NCI-H2081 (cell line): ENCODE measurements at places on chromosomes 2 and 18.
A peak's percentile ranks its signal among the peaks of the same experiment; 100 is the strongest.

DNA sequence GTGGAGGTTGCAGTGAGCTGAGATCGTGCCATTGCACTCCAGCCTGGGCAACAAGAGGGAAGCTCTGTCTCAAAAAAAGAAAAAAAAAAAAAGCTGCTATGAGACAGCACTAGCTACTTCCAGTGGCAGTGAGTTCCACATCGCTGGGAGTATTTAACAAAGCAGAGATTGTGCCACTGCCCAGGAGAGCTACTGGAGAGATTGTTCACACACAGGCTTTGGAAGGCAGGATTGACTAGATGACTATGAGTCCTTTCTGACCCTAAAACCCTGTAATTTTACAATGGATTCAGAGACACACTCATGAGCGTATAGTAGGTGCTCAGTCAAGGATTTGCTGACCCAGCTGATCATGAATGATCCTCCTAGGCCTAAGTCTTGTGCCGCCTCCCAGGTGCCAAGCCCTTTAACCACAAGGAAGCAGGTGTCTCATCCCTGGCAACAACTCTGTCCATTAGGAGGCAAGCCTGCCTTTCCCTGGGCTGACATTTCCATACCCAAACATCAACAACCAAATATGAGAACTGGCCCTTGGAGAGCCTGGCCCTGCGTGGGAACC, 45.0 kb upstream of the ODC1 start:
- no peak for DNase-seq

DNA sequence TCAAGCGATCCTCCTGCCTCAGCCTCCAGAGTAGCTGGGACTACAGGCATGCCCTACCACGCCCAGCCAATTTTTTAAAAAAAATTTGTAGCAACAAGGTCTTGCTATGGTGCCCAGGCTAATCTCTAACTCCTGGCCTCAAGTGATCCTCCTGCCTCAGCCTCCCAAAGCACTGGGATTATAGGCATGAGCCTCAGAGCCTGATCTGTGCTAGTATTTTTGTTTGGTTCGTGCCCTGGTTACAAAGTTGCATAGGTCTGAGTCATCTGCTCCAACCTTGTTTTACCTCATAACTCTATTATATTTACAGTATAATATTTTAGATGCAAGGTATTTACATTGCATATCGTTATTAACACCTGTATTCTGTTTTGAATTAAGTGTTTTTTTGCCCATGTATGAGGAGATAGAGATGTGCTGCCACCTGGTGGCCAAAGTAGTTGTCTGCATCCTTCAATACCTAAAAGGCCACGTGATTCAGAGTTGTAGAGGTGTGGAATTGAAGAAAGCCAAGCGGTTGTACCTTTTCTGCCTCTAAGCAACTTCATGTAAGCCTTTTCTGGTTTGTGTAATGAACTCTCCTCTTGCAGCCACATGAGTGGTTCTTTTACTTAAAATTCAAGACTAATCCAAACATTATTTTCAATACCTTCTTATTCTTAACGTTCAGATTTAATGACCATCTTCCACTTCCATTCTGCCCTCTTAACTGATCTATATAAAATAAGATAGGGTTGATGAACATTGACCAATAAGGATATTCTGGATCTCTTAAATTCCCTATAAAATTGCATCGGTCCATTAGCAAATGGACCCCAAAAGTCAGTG, 19.9 kb upstream of the CABYR start:
- peak; percentile 78 for DNase-seq

- DNase-seq: peak; percentile 55
Observed at GRCh38 chr2:201781557-201782051, 871 bp upstream of the ALS2 start.

DNA sequence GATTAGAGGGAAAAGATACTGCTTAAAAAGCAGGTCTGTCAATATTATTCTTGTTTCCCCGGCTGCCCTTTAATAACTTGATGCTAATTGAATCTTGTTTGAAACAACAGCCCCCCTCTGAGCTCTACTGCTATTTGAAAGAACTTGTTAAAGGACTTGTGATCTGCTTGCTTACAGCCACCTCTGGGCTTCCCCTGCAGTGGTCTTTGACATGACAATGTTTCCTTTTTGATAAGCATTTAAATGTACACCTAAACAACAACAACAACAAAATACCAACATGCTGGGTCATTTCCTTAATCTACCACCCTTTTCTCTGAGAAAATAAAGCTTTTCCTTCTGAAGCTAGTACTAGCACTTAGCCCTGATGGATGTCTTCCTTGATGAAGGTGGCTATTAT, 3.9 kb downstream of the HOXD1 start:
- DNase-seq: no peak

DNA sequence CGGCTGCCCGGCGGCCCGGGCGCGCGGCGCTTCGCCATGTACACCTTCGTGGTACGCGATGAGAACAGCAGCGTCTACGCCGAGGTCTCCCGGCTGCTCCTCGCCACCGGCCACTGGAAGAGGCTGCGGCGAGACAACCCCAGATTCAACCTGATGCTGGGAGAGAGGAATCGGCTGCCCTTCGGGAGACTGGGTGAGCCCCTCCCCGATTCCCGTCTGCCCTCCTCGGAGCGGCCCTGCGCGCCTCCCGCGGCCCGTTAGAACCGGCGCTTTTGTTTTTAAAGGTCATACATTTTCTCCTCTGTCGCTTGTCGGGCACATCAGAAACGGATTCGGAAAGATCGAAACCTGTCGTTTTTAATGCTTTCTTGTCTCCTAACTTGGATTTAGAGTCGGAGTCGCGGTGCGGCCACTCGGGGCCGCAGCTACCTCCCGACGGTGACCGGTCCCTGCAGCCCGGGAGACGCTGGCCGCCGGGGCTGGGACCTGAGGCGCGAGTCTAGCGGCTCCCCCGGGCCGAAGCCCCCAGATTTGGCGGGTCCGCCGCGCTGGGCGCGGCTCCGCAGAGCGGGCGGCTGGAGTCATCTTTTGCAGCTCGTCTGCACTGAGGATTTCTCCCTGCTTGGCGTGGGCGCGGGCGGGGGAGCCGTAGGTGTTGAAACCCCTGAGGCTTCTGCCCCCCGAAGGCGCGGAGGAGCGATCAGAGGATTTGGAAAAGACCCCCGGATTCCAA, 519 bp downstream of the TTL start:
- peak; percentile 61 for DNase-seq

DNA sequence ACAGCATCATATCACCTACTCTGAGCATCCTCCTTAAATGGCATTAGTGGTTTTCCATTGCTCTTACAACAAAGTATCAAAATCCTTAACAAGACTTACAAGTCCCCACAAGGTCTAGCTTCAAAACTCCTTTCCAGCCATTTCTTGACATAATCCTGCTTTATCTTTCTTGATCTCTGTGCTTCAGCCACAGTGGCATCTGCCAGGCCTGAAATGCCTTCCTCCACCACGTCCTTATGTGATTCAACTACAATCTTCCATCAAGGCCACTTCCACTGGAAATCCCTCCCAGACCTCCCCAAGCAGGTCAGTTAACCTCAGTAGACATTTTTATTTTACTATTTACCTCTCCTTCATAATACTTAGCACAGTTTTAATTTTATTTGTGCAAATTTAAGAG, 83.8 kb upstream of the CCDC150 start:
- DNase-seq: no peak

GRCh38 chr2:121884078-121884477, 128.6 kb downstream of the TSN start:
- peak; percentile 28 for DNase-seq

- DNase-seq: peak; percentile 8
Observed at GRCh38 chr2:78861546-78861945, 164.0 kb upstream of the REG3G start.

DNA sequence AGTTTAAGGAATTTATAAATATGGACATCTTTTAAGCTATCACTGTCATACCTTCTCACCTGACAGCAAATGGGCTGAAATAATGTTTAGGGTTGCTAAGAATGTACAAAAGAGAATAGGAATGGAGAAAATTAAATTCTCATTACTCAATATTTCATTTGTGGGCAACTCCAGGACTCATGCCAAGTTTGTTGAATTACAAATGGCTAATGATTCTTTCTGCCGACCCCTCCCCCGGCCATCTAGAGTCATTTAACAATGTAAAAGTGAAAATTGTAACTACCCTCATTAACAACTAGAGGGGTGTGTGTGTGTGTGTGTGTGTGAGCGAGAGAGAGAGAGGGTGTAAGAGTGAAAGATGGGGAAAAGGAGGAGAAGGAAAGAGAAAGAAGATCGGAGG, 708.5 kb upstream of the FAM98A start:
- DNase-seq: no peak

DNA sequence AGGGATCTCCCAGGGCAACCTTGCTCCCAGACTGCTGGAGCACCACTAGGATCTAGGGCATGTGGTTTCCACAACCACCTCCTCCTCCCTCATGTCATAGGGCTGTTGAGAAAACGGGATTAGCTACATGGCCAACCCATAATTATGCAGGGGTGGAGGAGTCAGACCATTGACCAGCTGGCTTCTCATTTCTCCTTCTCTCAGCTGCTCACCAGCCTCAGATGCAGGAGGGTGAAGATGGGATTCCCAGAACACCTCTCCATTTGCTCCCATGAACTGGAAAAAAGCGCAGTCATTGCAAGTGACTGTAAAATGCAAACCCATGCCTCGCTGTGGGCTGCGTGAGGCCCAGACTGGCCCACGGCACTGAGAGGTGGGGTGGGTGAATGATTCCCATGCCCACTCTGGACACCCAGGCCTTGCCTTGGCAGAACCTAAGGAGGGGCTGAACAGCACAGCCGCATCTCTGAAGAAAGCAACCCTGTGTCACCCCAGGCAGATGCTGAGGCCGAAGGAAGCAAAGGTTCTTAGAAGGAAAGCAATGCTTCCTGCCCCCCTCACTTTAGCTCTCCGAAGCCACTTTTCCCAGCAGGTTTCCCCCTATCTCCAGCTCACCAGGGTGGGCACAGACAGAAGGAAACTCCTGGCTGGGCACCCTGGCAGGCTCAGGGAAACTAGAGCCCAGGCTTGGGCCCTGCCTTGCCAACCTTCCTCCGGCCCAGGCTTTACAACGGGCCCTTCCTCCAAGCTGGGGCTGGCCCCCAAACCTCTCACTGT, 69.6 kb upstream of the RTN4 start:
- no peak for DNase-seq

GRCh38 chr2:218569038-218569431, 396 bp downstream of the CNOT9 start:
- DNase-seq: no peak

- DNase-seq: no peak
Observed at GRCh38 chr18:63980896-63981460, 11.1 kb downstream of the SERPINB8 start.

GRCh38 chr2:170375192-170375591, 197.2 kb downstream of the MYO3B start:
- no peak for DNase-seq

- DNase-seq: no peak
Observed at GRCh38 chr2:143807671-143808070, 678.5 kb downstream of the ARHGAP15 start.

GRCh38 chr18:61086657-61087056, 246.6 kb upstream of the CDH20 start:
- no peak for DNase-seq

GRCh38 chr18:77178559-77178958, 46.0 kb upstream of the MBP start:
- no peak for DNase-seq

DNA sequence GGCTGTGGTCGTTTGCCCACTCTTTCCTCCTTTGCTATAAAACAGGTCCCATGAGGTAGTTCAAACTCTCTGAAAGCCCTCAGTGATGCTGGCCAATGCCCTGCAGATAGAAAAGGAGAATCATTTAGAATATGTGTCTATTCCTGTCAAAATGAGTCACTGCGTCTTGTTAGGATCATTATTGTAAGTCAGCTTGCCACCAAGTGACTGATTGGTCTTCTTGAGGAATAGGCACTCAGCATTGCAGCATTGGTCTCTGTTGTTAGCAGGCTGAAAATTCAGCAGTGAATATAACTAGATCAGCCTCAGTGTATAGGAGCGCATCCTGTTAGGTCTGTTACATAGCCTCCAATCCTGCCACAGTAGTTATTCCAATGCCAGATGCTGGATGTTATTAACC, 28.9 kb downstream of the PRKRA start:
- no peak for DNase-seq

DNA sequence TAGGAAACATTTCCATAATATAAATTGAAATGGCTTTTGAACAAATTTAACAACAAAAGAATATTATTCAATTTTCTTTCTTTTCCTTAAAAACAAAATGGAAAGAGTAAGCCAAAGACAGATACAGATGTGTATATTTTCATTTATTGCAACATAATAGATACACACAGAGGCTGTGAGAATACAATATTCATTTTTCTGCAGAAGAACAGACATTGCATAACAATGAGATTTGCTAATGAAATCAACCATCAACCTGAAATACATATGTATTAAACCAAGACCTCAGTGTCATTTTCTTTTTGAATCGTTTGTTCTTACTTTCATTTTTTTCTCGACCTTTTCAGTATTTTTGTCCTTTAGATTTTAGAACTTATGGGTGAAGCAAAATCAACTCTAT, 95.1 kb downstream of the BAZ2B start:
- no peak for DNase-seq

DNA sequence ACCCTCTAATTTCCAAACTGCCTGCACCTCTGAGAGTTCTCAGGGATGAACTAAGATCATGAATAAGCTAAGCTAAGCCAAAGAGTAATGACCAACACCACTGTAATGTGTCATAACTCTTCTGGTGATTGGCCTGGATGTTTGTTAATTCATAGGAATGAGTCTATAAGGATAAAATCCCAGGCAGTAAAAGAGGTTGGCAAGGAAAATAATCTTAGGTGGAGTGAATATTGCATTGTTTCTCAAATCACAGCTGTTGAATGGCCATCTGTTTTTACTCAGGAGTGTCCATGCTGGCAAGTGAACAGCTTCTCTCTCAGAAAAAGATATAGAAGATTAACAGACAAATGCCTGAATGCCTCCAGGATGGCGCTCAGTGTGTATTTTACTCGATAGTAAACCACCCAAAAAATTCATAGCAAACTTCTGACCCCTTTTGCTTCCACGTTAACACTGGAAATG, 60.8 kb upstream of the GLS start:
- DNase-seq: no peak

- no peak for DNase-seq
Observed at GRCh38 chr18:56423626-56424025, 214.8 kb downstream of the TXNL1 start.

DNA sequence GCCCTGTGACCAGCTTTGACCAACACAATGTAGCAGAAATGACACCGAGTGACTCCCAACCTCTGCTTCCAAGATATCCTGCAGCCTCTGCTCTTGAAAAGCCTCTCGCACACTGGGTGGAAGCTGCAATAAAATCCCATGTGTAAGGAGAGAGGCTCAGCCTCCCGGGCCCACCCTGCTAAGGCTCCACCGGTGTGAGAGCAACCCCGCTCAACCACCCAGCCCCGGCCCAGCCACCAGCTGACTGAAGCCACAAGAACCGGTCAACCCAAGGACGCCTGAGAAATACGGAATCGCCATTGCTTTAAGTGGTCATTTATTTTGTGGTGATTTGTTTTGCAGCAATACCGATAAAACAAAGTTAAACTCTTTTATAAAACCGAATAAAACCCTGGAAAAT, 452.8 kb upstream of the SMIM21 start:
- no peak for DNase-seq

GRCh38 chr2:40658941-40659340, 207.1 kb upstream of the SLC8A1 start:
- no peak for DNase-seq

GRCh38 chr2:129752686-129753085, 226.8 kb upstream of the RAB6C start:
- no peak for DNase-seq
